Caco-2 (cell line): ENCODE measurements at places on chromosomes 13 and 19. TPM values are rescaled to one million over a fixed set of nuclear protein-coding genes. Genes with fewer than 3 reads are reported as not detected.

DNA sequence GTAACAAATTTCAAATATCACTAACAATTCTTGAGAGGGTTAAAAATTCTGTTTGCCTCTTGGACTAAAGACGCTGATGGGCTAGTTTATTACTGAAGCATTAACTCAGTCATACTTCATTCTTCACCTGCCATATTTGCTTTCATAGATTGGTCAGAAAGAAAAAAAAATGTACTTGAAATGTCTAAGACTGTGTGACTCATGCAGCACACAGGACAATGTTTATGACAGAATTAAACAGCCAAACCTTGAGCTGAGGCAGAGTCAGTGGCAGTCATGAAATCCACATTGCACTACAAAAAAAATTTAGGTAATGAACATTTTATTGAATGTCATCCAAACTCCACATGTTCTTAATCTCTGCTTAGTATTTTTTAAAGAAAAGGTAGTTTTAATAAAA is 135.6 kb downstream of the PRR20E start:
- DNase-seq = no peak
- H3K36me3 ChIP-seq = no peaks in the 10 kb centered on the region
- no peaks in the 10 kb centered on the region for H3K27me3 ChIP-seq

Gene OR7D2
- not detected in 2 replicates for total RNA-seq

- no peak overlapping the region for H3K27ac ChIP-seq
- H3K4me3 ChIP-seq = no peak overlapping the region
- DNase-seq = no peak
- no peaks in the 10 kb centered on the region for H3K27me3 ChIP-seq
Measured at GRCh38 chr19:40315812-40316470, 30.8 kb upstream of the AKT2 start.

DNA sequence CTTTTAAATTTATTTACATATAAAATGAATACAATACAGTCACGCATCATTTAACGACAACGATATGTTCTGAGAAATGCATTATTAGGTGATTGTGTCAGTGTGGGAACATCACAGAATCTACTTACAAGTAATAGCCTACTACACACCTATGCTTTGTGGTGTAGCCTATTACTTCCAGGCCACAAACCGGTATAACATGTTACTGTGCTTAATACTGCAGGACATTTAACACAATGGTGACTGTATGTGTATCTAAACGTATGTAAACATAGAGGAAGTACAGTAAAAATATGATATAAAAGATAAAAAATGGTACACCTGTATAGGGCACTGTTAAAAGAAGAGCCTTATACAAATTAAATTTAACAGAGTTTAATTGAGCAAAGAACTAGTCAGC is 62.4 kb upstream of the KLHL1 start:
- H3K36me3 ChIP-seq = no peaks in the 10 kb centered on the region
- H3K4me3 ChIP-seq = no peak overlapping the region
- no peaks in the 10 kb centered on the region for H3K4me1 ChIP-seq
- no peaks in the 10 kb centered on the region for H3K27me3 ChIP-seq
- no peak overlapping the region for H3K27ac ChIP-seq

DNA sequence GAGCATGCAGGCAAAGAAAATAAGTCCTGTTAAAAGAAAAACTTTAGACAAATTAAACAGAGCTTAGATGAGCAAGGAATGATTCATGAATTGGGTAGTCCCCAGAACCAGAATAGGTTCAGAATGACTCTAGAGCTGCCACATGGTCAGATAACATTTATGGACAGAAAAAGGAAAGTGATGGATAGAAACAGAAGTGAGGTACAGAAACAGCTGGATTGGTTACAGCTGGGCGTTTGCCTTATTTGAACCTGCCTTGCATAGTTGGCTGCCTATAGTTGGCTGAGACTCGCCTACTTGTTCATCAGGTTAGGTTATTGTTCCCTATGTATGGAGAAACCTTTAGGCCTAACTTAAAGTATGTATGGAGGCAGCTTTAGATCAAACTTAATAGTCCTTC is 35.4 kb downstream of the WDFY2 start:
- DNase-seq = no peak
- no peak overlapping the region for H3K4me3 ChIP-seq
- H3K27ac ChIP-seq = no peak overlapping the region

DNA sequence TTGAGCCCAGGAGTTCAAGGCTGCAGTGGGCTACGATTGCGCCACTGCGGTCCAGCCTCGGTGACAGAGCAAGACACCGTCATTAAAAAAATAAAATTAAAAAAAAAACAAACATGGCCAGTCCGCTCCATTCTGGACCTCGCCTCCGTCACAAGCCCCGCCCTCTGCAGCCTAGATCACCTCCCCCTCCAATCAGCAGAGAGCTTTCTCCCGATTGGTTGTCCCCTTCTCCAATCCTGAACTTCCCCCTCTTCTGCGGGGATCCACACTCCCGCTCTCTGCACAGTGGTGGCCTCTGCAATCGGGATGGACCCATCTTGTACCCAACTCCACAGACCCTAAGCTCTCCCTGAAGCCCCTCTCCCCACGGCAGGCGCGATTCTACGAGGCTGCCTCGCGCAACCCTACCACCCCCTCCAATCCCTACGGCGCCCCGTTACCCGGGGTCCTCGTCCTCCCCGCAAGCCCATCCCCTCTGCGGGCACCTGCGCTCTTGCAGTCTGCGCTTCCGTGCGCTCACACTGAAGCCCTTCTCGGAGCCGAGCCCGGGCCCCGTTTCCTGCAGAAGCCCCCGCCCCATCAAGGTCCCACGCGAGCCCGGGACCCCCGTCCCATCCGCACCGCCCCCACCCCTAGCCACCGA is 540 bp downstream of the TMEM160 start:
- peak overlapping the region; percentile 80 for H3K4me3 ChIP-seq
- peak; percentile 93 for DNase-seq
- H3K36me3 ChIP-seq = no peaks in the 10 kb centered on the region
- peaks cover 22% of the 10 kb centered on the region for H3K4me1 ChIP-seq
- peak overlapping the region; percentile 83 for H3K27ac ChIP-seq
- no peaks in the 10 kb centered on the region for H3K27me3 ChIP-seq

DNA sequence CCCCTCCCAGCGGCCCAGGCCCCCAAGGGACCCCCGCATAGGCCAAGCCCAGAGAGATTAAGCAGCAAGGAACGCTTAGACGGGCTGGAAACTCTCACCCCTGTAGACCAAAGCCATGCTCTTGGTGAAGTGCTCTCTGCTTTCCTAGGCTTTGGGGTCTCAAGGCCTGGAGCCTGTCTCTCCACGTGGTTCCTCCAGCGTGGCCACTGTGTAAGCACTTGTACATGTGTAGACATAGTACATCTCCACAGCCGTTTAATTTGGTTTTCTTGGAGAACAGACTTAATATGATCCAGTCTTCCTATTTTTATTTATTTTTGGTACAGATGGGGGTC is 1.1 kb downstream of the NUDT19 start:
- peaks cover 1% of the 10 kb centered on the region for H3K36me3 ChIP-seq
- H3K27ac ChIP-seq = peak overlapping the region; percentile 81

Gene ANKLE1
- 14.3 and 17.4 TPM in 2 replicates for total RNA-seq

Gene TNNI3
- total RNA-seq = 2.9 and 4.2 TPM in 2 replicates

GRCh38 chr13:107395927-107396662 is 819.2 kb downstream of the LIG4 start:
- no peaks in the 10 kb centered on the region for H3K4me1 ChIP-seq
- H3K36me3 ChIP-seq = no peaks in the 10 kb centered on the region
- no peaks in the 10 kb centered on the region for H3K27me3 ChIP-seq
- DNase-seq = no peak

Gene PNMA8A
- not detected in 2 replicates for total RNA-seq

- no peak for DNase-seq
- no peaks in the 10 kb centered on the region for H3K36me3 ChIP-seq
- peak overlapping the region; percentile 99 for H3K27ac ChIP-seq
Measured at GRCh38 chr19:5352229-5352763, 11.7 kb upstream of the PTPRS start.

DNA sequence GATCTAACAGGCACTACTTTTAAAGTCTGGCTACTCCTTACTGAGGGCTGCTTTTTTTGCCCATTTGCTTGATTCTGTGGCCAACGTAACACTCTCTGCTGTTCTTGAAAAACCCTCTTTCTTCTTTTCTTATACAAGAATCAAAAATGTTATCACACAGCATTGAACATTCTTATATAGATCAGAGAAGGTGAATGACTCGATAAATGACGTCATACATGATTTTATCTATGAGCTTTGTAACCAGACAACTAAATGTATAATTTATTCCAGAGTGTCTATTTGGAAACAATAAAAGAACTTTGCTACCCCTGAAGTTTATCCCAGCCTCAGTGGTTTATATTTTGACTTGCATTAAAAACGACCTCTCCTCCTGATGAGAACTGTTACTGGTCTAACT is 12.4 kb downstream of the RFX2 start:
- H3K27ac ChIP-seq = no peak overlapping the region
- no peak for DNase-seq
- H3K4me3 ChIP-seq = no peak overlapping the region
- no peaks in the 10 kb centered on the region for H3K36me3 ChIP-seq

GRCh38 chr13:35179494-35179893 is 237.4 kb downstream of the NBEA start:
- H3K4me3 ChIP-seq = no peak overlapping the region
- no peaks in the 10 kb centered on the region for H3K36me3 ChIP-seq
- H3K4me1 ChIP-seq = no peaks in the 10 kb centered on the region
- no peak for DNase-seq
- no peaks in the 10 kb centered on the region for H3K27me3 ChIP-seq
- H3K27ac ChIP-seq = no peak overlapping the region

Gene LILRA1
- not detected in 2 replicates for total RNA-seq

GRCh38 chr13:32309312-32310133 is 5.6 kb downstream of the ZAR1L start:
- DNase-seq = no peak
- peaks cover 22% of the 10 kb centered on the region for H3K4me1 ChIP-seq
- H3K27me3 ChIP-seq = no peaks in the 10 kb centered on the region
- no peak overlapping the region for H3K27ac ChIP-seq
- H3K4me3 ChIP-seq = no peak overlapping the region

- no peaks in the 10 kb centered on the region for H3K36me3 ChIP-seq
- DNase-seq = no peak
- H3K27me3 ChIP-seq = no peaks in the 10 kb centered on the region
- H3K4me3 ChIP-seq = no peak overlapping the region
- H3K4me1 ChIP-seq = no peaks in the 10 kb centered on the region
- H3K27ac ChIP-seq = no peak overlapping the region
Measured at GRCh38 chr13:50842251-50842989, 1.1 kb downstream of the DLEU7 start.

- no peak overlapping the region for H3K4me3 ChIP-seq
- H3K4me1 ChIP-seq = no peaks in the 10 kb centered on the region
- no peaks in the 10 kb centered on the region for H3K36me3 ChIP-seq
- no peaks in the 10 kb centered on the region for H3K27me3 ChIP-seq
- DNase-seq = no peak
Measured at GRCh38 chr13:23488442-23488841, 54.9 kb upstream of the SACS start.

DNA sequence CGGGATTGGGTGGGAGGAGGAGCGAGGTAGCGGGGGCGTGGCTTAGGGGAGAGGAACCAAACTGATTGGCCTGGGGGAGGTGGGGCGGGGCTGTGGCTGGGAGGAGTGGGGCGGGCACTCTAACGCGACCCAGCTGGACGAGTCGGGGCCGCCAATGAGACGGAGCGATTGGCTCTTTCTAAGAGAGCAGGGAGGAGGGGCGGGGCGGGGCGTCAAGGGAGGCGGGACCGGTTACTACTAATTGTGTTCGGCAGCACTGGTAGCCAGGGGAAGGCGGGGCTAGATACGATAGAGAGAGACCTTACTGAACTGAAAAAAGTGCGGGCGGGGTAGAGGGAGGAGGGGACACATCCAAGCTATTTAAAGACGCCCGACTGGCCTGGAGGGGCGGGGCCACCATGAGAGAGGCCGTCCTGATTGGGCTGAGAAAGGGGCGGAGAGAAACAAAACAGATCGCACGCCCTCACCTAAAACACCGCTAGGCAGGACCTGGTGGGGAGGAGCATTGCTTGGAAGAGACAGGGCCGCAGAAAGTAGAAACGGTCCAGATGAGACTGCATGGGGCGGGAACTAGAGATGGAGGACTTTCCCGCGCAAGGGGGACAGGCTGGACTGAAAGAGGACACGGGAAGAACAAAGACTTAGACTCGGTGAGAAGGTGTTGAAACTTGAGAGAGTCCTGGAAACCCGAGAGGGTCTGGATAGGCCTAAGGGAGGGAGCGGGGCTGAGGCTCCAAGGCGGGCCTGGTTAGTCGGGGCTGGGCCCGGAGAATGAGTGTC is at the start of gene KCNC3:
Gene KCNC3, minus strand, starts transcription at position 232 of the 780 bp plus-strand sequence. CDS start 295 bp downstream, outside the sequence.
- H3K36me3 ChIP-seq = no peaks in the 10 kb centered on the region
- DNase-seq = peak; percentile 99
- H3K4me3 ChIP-seq = peak within 1 kb of the TSS; percentile 68
- H3K27ac ChIP-seq = peak within 1 kb of the TSS; percentile 100

Gene ADGRE3
- total RNA-seq = not detected in 2 replicates

Gene SPRED3
- total RNA-seq = 2.9 and 3.5 TPM in 2 replicates

DNA sequence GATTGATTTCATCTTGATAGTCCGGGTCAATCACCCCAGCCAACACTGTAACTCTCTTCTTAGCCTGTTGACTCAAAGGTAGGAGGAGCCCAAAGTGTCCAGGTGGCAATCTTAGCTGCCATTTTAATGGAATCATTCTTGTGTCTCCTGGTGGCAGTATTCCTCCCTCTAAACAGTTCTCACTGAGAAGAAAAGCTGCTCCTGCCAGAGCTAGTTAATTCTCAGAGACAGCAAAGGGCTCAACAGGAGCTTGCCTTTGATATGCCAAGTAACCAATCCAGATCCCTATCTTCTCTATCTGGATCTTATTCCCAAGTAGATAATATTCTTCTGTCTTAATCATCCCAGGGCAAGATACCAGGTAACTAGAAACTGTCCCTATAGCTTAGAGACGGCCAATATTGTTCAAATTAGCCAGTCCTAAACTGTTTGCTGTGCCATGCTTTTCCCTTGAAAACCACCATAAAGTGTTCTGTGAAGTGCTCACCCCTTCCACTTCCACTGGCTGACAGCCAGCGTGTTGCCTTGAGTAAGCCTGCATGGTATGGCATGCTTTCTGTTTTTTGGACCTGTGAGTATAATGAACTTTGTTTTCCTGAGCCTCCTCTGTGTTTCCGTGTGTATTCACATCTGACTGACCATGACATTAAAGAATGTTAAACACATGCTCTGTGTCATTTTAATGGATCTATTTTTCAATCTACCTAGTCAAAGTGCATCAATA is 463.7 kb upstream of the SLITRK5 start:
- no peaks in the 10 kb centered on the region for H3K27me3 ChIP-seq
- H3K4me3 ChIP-seq = no peak overlapping the region
